ENCODE measurements at places on chromosomes 13 and 19.

DNA sequence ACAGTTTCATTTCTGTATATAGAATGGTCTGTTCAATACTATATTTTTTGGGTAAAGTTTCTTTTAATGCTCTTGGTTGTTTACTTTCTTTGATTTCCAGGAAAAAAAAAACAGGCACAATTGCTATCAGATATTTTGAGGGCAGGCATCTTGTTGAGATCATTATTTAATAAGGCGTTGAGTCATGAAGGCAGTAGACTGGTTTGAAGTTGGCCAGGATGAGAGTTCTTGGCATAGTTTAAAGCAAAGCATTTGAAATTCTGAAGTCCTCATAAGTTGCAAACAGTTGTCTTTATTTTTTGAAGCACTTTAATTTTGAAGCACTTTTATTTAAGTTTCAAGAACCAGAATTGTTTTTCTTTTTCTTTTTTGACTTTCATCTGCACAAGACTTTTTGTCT is 2.6 kb upstream of the ZNF175 start:
- no peak for DNase-seq

DNA sequence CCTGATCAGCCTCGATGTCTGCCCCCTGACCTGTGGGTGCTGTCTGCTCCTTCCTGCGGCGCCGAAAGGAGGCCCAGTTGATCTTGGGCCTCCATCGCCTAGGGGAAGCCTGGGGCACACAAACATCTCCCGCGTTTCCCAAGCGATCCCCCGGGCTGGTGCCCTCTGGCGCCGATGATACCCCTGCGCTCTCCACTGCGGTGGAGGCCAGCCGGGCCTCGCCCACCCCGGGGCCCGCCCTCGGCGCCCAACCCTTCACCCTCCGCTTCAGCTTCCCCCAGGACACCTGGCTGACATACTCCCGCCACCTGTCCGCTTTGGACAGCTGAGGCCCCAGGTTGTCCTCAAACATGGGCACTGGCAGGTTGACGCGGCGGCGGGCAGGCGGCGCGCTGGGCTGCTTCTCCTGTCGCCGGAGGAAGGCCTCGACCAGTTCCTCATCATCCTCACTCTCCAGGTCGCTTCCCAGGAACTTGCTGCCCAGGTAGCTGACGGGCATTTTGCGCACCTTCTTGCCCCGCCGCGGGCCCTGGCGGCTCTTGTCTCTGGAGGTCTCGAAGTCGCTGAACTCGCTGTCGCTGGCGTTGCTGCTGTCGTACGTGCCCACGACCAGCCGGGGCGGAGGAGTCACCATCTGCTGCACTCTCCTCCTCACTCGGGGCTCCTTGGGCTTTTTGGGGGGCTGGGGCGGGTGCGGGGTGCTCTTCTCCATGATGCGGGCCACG is 1.3 kb downstream of the CCDC8 start:
- no peak for DNase-seq

GRCh38 chr19:8081569-8082550 is 29.3 kb downstream of the CCL25 start:
- DNase-seq: no peak

- no peak for DNase-seq
Observed at GRCh38 chr13:29908416-29909080, 58.1 kb upstream of the UBL3 start.

- peak; percentile 83 for DNase-seq
Observed at GRCh38 chr19:55383279-55384130, 587 bp downstream of the TMEM238 start.

- no peak for DNase-seq
Observed at GRCh38 chr13:72293206-72293605, 426.2 kb upstream of the DACH1 start.

GRCh38 chr13:25906191-25906661 is 145.6 kb downstream of the SHISA2 start:
- DNase-seq: no peak

DNA sequence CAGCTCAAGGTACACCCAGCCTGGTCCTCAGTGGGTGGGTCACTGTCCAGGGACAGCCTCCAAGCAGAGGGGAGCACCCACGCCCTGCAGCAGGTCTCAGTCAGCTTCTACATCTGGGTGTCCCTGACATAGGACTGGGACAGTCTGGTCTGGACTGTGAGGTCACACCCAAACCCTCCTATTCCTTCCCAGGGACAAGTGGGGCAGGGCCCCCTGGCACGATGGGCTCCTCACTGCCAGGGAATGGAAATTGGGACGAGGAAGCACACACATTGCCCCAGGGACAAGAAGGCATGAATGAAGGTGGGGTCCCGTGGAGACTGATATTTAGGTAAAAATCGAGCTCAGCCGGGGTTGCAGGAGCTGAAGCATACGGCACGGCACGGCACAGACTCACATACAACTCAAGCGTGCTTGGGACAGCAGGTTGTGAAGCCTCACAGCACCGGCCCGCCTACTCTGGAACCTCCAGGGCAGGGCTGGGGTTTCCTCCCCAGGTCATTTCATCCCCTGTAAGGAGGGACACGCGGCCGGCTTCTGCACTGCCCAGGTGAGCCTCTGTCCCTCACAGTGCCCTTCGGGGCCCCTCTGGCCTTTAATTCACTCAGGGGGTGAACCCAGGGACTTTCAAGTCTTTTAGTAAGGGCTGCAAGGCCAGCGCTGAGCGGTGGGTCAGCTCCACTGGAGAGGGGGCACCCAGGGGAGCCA is 3.5 kb downstream of the PNMA8B start:
- DNase-seq: no peak

GRCh38 chr19:53906211-53907192 is 2.6 kb upstream of the CACNG7 start:
- DNase-seq: peak; percentile 69

DNA sequence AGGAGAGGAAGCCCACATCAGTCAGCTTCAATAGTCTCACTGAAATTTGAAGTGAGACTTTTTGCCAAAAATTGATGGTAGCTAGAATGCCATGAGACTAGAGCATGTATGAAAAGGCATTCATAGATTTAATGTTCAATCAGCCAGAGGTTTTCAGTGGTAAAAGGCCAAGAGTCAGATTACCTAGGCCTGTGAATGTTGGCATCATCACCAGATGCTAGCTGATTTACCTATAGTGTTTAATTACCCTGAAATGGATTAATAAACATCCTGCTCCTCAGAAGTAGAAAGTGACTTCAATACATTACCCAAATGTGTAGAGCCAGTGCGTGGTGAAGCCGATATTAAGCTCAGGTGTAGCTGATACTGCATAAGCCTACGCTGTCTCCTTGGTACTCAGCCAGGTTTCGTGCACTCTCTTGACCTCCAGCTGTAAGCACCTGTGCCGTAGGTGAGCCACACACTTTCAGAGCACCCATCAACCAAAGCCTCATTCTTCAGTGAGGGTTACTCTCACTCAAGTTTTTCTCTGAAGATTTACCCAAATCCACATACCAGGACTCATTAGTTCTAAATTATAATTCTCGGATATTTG is 1140.3 kb upstream of the SLC10A2 start:
- no peak for DNase-seq

DNA sequence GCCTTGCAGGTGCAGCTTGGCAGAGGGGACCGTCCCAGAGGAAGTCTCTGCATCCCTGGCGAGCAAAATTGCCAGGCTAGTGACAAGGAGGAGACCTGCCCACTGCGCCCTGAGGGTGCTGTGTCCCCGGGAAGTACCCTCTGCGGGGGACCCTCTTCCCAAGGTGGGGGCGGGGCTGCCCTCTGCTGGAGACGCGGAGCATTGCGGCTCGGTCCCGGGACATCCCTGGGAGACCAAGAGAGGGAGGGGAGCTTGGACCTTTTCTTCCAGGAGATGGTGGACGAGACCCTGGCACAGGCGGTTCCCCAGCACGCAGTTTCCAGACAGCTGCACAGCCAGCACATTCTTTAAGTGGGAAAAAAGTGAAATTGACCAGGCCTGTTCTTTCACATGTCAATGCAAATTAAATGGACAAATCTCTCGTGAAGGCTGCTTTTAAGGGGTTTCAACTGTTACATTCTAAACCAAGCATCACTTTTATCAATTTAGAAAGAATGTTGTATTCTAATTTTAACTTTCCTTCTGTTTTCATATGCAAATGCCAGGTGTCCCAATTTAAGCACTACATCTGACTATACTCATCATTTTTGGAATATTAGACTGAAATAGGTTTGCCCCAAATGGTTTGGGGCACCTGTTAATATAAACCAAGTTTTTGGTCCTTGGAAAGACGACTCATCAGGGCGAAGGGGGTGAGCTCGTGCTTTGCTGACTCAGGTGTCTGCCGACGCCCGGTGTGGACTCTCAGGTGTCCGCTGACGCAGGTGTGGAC is 60.7 kb downstream of the MCF2L start:
- peak; percentile 92 for DNase-seq

DNA sequence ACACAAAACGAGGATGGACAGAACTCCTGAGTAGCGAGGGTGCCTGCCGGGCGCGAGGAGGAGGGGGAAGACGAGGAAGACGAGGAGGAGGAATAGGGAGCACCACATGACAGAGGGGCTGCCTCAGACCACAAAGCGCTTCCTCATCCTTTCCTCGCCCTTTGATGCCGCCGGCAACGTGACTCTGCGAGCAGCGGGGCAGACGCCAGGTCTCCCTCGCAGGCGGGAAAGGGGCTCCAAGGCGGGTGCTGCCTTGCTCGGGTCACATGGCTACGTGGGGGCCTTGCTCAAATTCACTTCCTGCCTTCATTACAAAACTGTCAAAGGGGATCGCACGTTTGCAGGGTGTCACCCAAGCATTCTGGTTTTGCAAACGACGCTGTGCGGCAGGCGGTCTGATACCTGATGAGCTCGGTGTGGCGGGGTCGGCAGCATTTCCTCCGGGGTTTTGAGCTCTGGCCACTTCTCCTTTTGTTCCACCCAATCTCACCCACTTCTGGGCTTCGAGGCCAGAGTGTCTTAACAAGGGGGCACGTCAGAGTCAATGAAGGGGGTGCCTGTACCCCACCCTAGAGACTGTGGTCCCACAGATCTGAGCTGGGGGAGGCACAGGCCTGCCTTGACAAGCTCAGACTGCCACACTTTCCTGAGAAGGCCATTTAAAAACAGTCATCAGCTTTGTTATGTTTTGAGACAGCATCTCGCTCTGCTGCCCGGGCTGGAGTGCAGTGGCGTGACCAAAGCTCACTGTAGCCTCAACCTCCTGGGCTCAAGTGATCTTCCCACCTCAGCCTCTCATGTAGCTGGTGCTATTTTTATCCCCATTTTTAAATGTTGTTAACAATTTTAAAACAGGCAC is 14.9 kb downstream of the MAP2K2 start:
- no peak for DNase-seq

- no peak for DNase-seq
Observed at GRCh38 chr19:3360421-3361383, 5.7 kb upstream of the NFIC start.

DNA sequence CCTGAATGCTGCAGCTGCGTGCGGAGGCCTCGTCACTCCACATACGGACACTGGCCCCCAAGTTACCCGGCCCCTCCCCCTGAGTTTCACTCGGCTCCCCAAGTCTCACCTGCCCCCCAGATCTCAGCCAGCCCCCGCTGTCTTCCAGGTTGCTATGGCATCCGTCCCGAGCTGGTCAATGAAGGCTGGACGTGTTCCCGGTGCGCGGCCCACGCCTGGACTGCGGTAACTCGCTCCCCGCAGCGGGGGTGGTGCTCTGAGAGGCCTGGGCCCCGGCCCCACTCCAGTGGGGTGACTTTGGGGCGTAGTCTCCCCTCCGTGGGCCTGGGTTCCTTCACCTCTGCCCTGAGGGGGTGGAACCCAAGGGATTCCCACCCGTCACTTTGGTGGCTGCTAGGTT is 168.2 kb downstream of the KDM4B start:
- no peak for DNase-seq

DNA sequence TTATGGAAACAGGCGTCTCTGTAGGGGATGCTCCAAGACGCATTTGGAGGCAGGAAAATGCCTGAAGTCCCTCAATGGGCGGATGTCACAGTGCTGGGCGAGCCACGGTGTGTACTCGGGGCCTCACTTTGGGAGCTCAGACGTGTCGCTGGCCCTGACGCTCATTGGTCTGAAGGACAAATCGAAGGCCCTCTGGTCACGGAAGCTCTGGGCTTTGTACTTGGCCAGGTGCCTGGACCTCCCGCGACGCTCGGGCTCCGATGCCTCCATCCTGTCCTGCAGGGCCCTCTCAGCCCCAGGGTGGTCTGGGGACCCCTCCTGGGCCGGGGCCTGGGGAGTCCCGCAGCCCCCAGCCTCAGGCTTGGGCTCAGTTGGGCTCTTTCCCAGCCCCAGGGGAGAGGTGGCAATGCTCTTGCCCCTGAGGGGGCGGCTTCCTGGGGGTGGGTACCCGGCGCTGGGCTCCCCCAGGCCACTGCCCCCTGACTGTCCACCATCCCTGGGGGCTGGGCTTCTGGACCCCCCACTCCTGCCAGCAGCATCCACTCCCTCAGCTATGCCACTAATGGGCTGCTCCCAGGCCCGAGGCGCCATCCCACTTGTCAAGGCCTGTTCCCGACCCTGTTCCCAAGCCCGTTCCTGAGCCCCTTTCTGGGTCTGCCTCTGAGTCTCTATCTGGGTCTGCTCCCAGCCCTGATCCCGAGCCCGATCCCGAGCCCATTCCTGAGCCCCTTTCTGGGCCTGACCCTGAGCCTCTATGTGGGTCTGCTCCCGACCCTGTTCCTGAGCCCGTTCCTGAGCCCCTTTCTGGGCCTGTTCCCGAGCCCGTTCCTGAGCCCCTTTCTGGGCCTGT is 39.5 kb upstream of the GRTP1 start:
- no peak for DNase-seq

DNA sequence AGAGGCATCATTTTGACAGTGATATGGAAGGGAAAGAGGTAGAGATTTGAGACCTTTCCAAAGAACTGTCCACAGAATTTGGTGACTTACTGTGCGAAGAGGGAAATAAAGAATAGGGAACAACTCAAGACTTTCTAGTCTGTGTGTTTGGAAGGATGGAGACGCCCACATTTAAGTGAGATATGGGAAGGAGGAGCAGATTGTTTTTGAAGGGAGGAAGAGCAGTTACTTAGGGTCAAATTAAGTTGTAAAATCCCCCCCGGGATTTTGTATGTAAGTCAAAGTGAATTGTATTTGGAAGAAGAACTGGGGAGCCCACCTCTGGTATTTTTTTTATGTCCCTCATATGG is 1.2 kb downstream of the USPL1 start:
- no peak for DNase-seq

DNA sequence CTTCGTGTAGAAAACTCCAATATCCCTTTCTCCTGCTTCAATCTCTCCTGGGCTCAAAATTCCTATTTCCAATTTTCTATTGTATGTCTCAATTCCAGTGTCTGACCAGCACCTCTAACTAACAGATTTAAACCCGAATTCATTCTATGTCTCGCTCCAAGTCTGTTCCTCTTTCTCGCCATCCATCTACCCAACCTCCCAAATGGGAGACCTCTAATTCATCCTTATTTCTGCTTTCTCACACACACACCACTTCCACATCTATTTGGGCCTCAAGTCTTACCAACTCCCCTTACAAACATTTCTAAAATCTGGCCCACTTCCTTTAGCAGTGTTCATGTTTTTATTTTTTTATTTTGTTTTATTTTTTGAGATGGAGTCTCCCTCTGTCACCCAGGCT is 53.3 kb downstream of the MBD3L2B start:
- DNase-seq: no peak

Measured in HuH-7 (cell line).